ENCODE measurements at places on chromosomes 3 and 15. TPM values are rescaled to one million over a fixed set of nuclear protein-coding genes. Genes with fewer than 3 reads are reported as not detected.

DNA sequence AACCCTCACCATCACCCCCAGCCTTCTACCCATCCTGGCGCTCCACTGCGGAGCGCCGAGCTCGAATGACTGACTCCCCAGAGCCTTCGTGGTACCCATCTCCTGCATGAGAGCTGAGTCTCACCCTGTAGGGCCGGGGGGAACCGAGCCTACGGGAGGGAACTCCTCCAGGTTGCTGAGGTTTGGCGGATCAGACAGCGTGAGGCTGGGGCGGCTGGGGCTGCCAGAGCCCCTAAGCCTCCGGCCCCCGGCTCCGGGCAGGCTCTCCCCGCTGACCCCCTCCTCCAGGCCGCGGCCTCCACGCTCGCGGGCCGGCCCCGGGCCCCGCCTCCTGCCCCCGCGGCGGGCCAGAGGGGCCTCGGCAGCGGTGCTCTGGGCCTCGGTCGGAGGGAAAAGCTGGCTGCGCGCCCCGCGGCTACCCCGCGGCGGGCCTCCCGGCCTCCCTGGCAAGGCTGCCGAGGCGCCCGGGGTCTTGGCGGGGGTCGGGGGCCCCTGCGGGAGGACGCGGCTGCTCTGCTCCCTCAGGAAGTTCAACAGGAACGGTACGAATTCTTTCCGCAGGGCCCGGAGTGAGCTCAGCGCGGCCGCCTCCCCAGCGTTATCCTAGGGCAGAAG is 643 bp downstream of the CDAN1 start:
- H3K27me3 ChIP-seq: no peaks in the 10 kb centered on the region
- peak overlapping the region; percentile 97 for H3K4me3 ChIP-seq
- H3K36me3 ChIP-seq: peaks cover 56% of the 10 kb centered on the region
- peak overlapping the region; percentile 85 for H3K27ac ChIP-seq
- peaks cover 22% of the 10 kb centered on the region for H3K4me1 ChIP-seq
- DNase-seq: peak; percentile 31

- DNase-seq: no peak
- H3K27me3 ChIP-seq: no peaks in the 10 kb centered on the region
- no peak overlapping the region for H3K4me3 ChIP-seq
- no peaks in the 10 kb centered on the region for H3K4me1 ChIP-seq
Measured at GRCh38 chr3:18988614-18989229, 159.6 kb upstream of the KCNH8 start.

DNA sequence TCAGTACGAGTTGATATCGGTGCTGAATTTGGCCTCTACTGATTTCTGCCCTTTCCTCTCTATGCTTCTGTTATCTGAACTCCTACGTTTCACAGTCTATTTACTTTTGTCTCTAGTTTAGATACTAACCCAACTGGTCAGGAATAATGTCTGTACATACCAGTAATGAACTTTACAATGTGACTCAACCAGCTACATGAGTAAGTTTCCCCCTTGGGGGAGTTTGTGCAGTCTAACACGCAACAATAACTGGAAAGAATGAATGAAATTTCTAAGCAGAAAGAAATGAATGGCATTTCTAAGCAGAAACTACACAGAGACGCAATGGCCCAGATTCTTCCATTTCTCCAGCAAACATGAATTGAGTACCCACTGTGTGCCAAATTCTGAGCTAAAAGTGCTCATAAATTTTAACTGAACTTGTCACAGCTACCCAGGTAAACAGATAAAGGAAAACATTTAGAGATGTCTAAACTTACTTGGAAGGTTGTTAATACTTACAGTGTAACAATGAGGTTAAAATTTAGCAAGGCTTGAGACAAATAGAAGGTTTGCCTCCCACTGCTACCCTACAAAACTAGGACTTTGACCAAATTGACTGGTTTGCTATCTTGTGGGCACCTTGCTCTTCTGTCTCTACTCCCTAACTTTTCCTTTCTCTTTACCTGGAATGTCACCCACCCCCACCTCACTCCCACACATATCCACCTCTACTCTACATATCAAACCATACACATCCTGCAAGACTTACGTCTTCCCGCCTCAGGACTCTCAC is 11.6 kb downstream of the UPK1B start:
- no peaks in the 10 kb centered on the region for H3K36me3 ChIP-seq
- H3K4me1 ChIP-seq: peaks cover 37% of the 10 kb centered on the region
- peak; percentile 56 for DNase-seq
- H3K4me3 ChIP-seq: no peak overlapping the region

DNA sequence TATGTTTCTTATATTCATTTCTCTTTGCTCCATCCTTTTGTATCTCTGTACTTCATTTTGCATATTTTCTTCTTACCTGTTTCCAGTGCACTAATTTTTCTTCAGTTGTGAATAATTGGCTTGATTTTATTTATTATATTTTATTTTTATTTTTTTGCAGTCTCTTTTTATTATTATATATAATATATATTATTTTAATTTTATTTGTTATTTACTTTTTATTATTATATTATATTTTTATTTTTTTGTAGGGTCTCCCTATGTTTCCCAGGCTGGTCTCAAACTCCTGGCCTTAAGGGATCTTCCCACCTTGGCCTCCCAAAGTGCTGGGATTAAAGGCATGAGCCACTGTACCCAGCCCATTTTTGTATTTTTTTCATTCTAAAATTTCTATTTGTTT is 213.1 kb upstream of the TSC22D2 start:
- no peak overlapping the region for H3K27ac ChIP-seq
- H3K36me3 ChIP-seq: no peaks in the 10 kb centered on the region
- no peaks in the 10 kb centered on the region for H3K27me3 ChIP-seq

Gene CEP19
- 2.5 TPM for total RNA-seq

Data from SJSA1 (cell line).